ENCODE measurements at places on chromosomes 3 and 15.
A peak's percentile ranks its signal among the peaks of the same experiment; 100 is the strongest.

- DNase-seq, result peak; percentile 73
These were observed 61.5 kb downstream of the IQSEC1 start for GRCh38 chr3:13011573-13012220.

GRCh38 chr15:71146580-71146982, 31.3 kb downstream of the THSD4 start:
- DNase-seq, result no peak

DNA sequence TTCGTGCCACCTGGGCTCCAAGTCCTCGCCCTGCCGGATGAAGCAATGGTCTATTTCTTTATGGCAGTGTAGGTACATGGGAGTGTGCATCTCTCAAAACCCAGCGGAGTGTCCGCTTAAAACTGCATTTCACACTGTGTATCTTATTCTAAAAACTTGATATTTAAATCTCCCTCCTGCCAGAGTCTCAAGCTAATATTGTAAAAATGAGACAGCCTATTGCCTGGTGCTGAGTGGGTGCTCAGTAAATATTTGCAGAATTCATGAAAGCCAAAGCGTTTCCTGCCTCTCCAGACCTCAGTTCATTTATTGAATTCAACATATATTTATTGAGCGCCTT, 330 bp upstream of the TBC1D2B start:
- no peak for DNase-seq

DNA sequence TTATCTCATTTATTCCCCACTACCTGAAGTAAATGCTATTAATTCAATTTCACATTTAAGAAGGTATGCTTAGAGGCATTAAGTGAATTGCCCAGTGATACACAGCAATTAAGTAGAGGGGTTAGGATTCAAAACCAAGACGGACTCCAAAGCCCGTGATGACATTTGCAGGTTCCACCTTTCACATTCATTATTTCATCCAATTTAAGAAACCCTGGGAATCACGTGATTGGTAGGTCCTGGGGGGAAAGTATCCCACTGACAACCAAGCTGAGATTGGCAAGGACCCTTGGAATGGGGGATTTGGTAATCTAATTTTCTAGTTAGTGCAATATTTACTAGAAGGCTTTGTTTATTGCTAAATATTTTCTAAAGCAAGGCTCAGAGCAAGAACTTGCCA, 1.8 kb downstream of the POMGNT2 start:
- DNase-seq, result no peak

DNA sequence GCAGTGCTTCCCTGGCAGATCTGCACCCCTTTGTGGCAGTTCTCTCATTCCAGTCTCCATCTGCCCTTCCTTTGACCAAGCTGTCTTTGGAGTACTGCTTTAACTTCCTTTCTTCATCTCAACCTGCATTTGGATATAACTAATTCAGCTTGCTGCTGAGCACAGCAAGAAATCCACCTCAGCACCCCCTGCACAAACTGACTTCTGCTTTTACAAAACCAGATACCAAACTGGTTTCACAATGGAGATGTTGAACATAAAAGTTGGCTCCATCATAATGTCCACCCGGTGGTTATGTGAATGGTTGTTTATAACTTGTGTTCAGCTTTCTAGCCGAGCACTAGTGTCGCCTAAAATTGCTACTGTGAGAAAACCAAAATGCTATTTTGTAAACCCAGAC, 341.1 kb upstream of the SEMA6D start:
- DNase-seq, result no peak

- no peak for DNase-seq
These were observed 17.6 kb downstream of the PAQR5 start for GRCh38 chr15:69316291-69316690.

DNA sequence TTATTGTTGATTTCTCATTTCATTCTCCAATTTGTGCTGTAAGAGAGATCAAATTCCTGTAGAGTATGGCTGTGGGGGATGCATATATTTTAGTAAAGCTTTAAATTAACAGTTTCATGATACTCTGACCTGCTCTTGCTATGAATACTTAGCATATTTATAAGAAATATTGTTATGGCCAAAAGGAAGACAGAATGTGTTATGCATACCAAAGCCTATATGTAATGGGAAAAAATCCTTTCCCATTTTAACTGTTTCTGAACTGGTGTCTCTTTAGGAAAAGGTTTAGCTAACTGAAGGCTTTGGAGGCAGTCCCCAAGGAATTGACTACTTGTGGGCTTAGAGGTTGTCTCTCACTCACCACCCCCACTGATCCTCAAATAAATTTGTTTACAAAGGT, 59.2 kb downstream of the CADPS start:
- no peak for DNase-seq

- DNase-seq, result no peak
These were observed 5.4 kb downstream of the H1-8 start for GRCh38 chr3:129548104-129548965.

DNA sequence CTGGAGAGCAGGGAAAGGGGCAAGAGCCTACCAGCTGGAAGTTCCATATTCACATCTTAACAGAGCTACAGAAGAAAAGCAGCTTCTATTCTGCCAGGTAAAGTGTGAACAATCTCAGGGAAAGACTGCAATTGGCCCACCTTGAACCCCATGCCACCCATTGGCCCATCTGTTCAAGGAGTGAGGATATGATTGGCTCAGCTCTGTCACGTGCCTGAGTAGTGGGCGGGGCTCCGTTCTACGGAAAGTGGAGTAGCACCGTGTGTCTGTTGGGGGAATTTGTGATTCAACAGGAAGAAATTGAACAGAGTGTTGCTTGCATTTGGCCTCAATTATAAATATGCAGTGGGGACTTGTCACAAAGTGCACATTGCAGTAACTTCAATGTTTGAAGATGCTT, 81.8 kb downstream of the MINAR1 start:
- DNase-seq, result no peak

Data from SIG-M5 (cell line).